ENCODE measurements at places on chromosomes 7 and 10.

GRCh38 chr10:4704034-4704545 lies 121.9 kb upstream of the AKR1E2 start:
- DNase-seq, result no peak

DNA sequence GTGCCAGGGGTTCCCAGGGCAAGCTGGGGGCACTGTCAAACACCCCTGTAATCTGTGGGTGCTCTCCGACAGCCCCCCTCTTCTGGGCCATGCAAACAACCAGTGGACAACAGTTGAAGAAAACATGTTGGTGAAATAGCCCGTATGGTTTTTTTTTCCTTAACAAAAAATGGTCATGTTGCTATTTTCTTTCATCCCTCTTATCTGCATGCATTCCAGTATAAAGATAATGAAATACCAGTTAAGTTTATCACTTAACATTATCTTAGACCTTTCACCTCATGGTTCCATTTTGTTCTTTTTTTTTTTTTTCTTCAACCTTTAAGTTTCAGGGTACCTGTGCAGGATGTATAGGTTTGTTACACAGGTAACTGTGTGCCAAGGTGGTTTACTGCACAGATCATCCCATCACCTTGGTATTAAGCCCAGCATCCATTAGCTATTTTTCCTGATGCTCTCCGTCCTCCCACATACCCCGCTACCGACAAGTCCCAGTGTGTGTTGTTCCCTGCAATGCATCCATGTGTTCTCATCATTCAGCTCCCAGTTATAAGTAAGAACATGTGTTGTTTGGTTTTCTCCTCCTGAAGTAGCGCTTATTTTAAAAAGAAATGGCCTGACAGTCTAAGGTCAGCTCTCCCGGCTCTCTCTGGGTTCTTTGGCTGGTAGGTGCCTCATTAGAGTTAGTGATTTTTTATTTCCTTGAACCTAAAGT lies 110.1 kb downstream of the NRP1 start:
- DNase-seq, result no peak

GRCh38 chr7:15667991-15668390 lies 18.5 kb downstream of the MEOX2 start:
- DNase-seq, result no peak

DNA sequence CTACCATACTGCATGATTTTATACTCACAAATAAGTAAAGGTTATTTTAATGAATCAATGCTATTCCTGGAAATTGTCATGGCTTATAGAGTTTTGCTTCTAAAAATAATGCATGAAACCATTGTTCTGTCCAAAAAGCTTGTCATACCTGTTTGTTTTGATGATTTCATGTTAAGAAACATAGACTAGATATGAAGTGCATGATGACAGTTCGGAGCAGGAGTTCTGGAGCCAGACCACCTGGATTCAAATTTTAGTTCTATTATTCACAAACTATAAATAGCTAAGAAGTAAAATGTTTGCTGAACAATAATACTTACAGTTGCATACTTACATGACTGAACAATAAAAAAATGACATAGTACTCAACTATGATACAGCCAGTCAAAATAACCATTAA lies 107.0 kb upstream of the AKR1E2 start:
- no peak for DNase-seq

- no peak for DNase-seq
Measured at GRCh38 chr7:70477036-70478010, 654.6 kb upstream of the GALNT17 start.

DNA sequence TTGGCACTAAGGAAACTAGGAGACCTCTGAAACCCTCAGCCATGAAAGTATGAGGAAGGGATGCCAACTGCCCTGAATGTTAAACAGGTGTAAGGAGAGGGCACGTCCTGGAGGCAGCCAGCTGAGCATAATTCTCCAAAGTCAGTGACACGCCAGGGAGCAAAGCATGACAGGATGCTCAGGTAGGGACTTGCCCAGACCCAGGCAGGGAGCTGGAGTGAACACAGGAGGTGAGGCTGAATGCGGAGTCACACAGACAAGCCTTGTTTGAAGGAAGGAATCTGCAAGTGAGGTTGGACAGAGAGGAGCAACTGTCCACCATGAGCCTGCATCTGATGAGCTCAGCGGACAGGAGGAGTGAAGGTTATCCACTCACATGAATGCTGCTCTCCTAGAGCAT lies 41.5 kb downstream of the KLRG2 start:
- DNase-seq, result no peak

GRCh38 chr10:78843495-78843894 lies 225.3 kb upstream of the ZMIZ1 start:
- no peak for DNase-seq
